ENCODE measurements at places on chromosomes 1 and 21. TPM values are rescaled to one million over a fixed set of nuclear protein-coding genes. Genes with fewer than 3 reads are reported as not detected.

The CXADR gene
- total RNA-seq: 0.42 TPM

The BCAR3 gene
- total RNA-seq: 1.4 TPM

The TRIM58 gene
- total RNA-seq: 15.2 TPM

The IRF2BP2 gene
- total RNA-seq: 465 TPM

The SLC2A5 gene
- 0.73 TPM for total RNA-seq

The TINAGL1 gene
- total RNA-seq: not detected

The CYP4Z1 gene
- not detected for total RNA-seq
